Stimulated activated CD8-positive, alpha-beta memory T cell treated with anti-CD3 and anti-CD28 coated beads, Interleukin-7, amount 100 ng/mL, for 1 hour (primary cell): ENCODE measurements at places on chromosomes 5 and 9.

DNA sequence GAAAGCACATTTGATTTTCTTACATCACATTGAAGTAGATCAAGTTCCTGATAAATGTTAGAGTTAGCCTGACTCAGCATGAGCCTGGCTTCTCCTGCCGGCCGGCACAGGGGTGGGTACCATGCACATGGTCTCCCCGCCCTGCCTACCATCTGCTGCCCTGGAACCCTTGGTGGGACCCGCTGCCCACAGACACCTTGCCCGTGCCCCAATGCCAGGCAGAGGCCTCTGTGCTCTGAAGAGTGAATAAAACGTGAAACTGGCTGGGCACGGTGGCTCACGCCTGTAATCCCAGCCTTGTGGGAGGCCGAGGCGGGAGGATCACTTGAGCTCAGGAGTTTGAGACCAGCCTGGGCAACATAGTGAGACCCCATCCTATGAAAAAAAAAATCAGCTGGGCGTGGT lies 17.3 kb downstream of the EXD3 start:
- DNase-seq: no peak

- peak; percentile 18 for DNase-seq
Observed at GRCh38 chr9:128361986-128362646, 9.1 kb upstream of the URM1 start.

- no peak for DNase-seq
Observed at GRCh38 chr9:129146441-129146941, 31.6 kb downstream of the IER5L start.

DNA sequence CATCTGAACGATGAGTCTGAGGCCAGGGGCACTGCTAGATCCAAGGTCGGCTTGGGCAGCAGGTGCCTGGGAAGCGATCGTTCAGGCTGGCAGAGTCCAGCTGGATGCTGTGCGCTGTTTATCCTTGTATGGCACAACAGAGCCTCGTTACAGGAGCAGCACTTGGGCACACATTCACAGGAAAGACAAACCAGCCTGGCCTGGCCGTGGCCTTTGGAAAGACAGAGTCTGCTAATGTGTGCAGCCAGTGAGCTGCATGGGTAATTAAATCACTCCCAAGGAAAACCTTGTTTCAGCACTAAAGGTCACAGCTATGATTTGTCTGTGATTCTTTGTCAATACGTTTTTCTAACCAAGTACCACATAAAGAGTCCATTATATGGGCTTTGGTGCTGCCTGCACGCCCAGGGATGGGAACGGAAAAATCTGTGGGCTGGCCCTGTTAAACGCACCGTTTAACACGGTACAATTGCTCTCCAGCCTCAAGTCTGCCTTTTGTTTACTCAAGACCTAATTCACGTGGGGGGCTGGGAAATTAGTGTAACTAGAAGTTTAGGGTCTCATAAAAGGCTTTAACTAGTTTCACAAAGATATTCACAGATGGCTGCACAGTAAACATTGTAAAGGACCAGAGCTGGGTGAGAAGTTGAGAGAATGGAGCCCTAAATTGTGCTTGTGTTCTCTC lies 509.3 kb downstream of the KDM4C start:
- no peak for DNase-seq

DNA sequence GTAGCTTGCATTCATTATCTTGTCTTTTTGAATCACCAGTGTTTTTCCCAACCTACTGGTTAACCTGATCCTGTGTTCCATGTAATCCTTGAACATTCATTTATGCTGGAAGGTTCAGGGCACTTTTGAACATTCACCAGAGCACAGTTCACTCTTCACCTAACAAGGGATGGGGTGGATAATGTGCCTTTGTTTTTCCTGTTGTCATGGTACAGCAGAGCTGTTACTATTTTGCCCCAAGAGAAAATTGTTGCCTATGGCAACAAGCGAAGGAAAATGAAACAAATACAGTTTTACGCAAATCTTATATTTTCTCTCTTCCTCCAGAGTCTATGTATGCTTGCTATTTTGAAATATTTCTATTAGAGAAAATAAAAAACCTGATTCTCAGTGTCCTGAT lies 60.3 kb upstream of the RIOK2 start:
- DNase-seq: no peak
